ENCODE measurements at places on chromosomes 1 and 21. TPM values are rescaled to one million over a fixed set of nuclear protein-coding genes. Genes with fewer than 3 reads are reported as not detected.

The GPR25 gene
- total RNA-seq: not detected

The TBX19 gene
- total RNA-seq: 0.51 TPM

The HLCS gene
- total RNA-seq: 19.5 TPM

The GBP4 gene
- total RNA-seq: 13.9 TPM

The NMNAT2 gene
- total RNA-seq: 0.68 TPM

The FAM72C gene
- total RNA-seq: 1.7 TPM

The RHBG gene
- not detected for total RNA-seq

The ASB17 gene
- not detected for total RNA-seq

The PRAMEF13 gene
- total RNA-seq: not detected

The PPM1J gene
- 0.74 TPM for total RNA-seq

The GPATCH4 gene
- 16.7 TPM for total RNA-seq

The FHAD1 gene
- 0.23 TPM for total RNA-seq

The UBXN10 gene
- not detected for total RNA-seq

The NSL1 gene
- 41.7 TPM for total RNA-seq

The TMEM53 gene
- total RNA-seq: 5.9 TPM

The IFI6 gene
- 57.7 TPM for total RNA-seq

The PCP4 gene
- not detected for total RNA-seq

The S100A2 gene
- total RNA-seq: 0.51 TPM

Data from dermis blood vessel endothelial cell (primary cell).